ENCODE measurements at places on chromosomes 5 and 9.

DNA sequence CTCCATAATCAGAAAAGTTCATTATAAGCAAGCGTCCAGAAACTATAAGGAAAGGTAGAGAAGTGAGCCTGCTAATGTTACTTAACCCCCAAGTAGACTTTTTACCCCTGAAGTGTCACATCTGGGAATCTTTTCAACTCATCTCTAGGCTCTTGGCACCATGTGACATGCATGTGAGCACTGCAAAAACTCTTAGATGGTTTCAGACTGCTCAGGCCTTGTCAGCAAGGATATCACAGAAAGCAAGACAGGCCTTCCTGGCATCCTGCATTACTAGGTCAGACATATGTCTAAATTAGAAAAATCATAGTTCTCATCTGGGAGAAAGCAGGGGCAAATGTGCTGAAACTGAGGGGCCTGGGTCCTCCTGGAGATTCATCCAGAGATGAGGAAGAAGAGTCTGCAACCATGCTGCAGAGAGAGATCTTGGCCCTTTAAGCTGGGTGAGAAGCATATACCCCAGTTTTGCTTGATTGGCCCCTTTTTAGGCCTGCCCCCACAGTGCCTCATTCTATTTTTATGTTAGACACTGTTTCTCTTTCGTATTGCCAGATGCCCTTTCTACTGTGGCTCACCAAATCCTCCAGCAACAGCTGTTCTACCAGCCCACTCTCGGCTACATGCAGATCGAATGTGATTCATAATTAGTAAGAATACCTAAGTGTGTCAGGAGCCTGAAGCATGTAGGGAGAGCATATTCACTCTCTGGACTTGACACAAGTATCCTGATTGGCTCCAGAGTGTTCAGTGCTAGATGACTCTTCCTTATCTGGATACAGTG, 19.0 kb downstream of the TMEM8B start:
- H3K27ac ChIP-seq, result no peak overlapping the region
- peaks cover 5% of the 10 kb centered on the region for H3K4me1 ChIP-seq
- no peak for DNase-seq
- no peaks in the 10 kb centered on the region for H3K36me3 ChIP-seq
- no peaks in the 10 kb centered on the region for H3K27me3 ChIP-seq

- no peaks in the 10 kb centered on the region for H3K36me3 ChIP-seq
- peaks cover 4% of the 10 kb centered on the region for H3K27me3 ChIP-seq
Measured at GRCh38 chr5:51398875-51399642, 15.8 kb downstream of the ISL1 start.

DNA sequence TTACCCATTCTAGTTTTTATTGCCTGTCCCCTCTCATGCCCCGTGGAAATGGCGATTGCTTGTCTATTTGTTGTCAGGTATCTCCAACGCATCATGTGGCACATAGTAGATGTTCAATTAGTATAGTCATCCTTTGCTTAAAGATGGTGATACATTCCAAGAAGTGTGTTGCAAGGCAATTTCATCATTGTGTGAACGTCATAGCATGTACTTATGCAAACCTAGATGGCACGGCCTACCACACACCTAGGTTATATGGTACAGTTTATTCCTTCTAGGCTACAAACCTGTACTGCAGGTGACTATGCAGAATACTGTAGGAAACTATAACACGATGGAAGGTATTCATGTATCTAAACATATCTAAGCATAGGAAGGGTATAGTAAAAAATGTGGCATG, 163.9 kb upstream of the DAPK1 start:
- H3K27ac ChIP-seq, result no peak overlapping the region
- no peaks in the 10 kb centered on the region for H3K27me3 ChIP-seq
- H3K36me3 ChIP-seq, result no peaks in the 10 kb centered on the region
- H3K4me1 ChIP-seq, result no peaks in the 10 kb centered on the region
- H3K4me3 ChIP-seq, result no peak overlapping the region

DNA sequence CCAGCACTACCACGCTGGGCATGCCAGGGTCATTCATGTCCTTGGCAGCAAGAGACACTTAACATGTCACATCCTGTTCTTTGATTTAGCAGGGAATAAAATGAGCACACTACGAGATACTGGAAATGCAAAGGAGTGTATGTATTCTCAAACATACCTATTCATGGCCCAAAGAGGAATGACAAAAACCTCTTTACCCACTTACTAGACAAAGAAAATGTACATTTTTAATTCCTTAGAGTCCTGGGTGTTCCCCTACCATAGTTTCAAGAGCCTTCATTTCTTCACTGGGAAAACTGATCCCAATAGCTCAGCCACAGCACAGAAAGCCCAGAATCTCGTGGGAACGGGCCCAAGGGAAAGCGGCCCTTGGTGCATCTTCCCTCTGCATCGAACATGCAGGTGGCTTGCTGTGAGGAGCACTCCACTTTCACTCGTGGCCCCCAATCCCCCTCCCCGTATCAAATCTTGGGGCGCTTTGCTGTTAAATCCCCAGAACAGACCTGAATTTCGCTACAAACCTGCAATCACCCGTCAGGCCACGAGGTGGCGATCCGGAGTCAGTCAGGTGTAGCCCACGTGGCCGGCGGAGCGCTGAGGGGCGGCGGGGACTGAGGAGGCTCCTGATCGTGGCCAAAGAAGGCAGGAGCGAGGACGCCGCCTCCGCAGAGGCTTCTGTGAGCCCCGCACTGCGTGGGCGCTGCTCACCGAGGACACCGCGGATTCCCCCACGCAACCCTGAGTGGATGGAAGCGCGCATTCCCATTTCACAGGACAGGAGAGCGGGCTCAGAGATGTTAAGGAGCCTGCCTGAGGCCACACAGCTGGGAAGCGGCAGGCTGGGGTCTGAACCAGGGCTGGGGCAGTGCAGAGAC, 91.4 kb downstream of the LMX1B start:
- DNase-seq, result peak; percentile 83
- no peak overlapping the region for H3K27ac ChIP-seq
- no peak overlapping the region for H3K4me3 ChIP-seq
- H3K4me1 ChIP-seq, result peaks cover 4% of the 10 kb centered on the region

GRCh38 chr5:162911873-162912272, 525.5 kb upstream of the CCNG1 start:
- H3K4me1 ChIP-seq, result no peaks in the 10 kb centered on the region
- no peak overlapping the region for H3K27ac ChIP-seq
- DNase-seq, result no peak
- H3K36me3 ChIP-seq, result no peaks in the 10 kb centered on the region
- no peaks in the 10 kb centered on the region for H3K27me3 ChIP-seq

GRCh38 chr9:12272471-12273120, 420.6 kb upstream of the TYRP1 start:
- H3K36me3 ChIP-seq, result no peaks in the 10 kb centered on the region
- H3K4me1 ChIP-seq, result no peaks in the 10 kb centered on the region
- no peak overlapping the region for H3K27ac ChIP-seq

- no peaks in the 10 kb centered on the region for H3K27me3 ChIP-seq
- no peaks in the 10 kb centered on the region for H3K4me1 ChIP-seq
- peak overlapping the region; percentile 64 for H3K27ac ChIP-seq
- no peak for DNase-seq
- peak overlapping the region; percentile 59 for H3K4me3 ChIP-seq
- H3K36me3 ChIP-seq, result no peaks in the 10 kb centered on the region
Measured at GRCh38 chr5:139708877-139709581, 60.9 kb downstream of the CXXC5 start.

DNA sequence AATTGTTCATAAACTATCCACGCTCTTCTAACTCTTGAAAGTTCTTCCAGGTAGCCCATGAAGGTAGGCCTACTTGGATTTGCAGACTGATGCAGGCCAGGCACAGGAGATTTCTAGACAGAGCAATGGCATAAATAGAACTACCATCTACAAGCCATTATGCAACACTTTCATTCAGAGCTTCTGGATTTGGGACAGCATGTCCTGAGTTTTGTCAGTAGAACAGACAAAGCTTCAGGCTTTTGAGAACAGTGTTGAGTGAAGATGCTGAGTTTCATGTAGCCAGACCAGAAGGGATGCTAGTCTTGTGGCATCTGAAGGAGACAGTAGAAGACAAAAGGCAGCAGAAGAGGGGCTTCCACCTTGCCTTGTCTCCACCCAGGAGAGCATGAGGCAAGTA, 196.6 kb downstream of the TRIM32 start:
- no peak overlapping the region for H3K27ac ChIP-seq
- H3K27me3 ChIP-seq, result no peaks in the 10 kb centered on the region
- no peaks in the 10 kb centered on the region for H3K36me3 ChIP-seq

DNA sequence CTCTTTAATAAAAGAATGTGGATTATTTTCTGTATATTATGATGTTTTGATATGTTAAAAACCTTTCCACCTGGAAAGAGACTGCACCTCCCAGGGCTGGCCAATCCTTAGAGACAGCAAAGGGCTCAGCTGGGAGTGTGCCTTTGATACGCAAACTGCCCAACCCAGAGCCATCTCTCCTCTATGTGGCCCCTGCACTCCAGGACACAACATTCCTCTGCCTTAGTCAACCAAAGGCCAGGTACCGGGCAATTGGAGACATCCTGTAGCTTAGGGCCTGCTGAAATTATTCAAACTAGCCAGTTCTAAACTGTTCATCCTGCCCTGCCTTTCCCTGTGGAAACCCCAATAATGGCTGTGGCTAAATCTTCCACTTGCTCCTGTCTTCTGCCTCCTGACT, 5.0 kb upstream of the HSPB3 start:
- no peaks in the 10 kb centered on the region for H3K36me3 ChIP-seq
- H3K4me3 ChIP-seq, result no peak overlapping the region
- no peak overlapping the region for H3K27ac ChIP-seq
- no peak for DNase-seq

DNA sequence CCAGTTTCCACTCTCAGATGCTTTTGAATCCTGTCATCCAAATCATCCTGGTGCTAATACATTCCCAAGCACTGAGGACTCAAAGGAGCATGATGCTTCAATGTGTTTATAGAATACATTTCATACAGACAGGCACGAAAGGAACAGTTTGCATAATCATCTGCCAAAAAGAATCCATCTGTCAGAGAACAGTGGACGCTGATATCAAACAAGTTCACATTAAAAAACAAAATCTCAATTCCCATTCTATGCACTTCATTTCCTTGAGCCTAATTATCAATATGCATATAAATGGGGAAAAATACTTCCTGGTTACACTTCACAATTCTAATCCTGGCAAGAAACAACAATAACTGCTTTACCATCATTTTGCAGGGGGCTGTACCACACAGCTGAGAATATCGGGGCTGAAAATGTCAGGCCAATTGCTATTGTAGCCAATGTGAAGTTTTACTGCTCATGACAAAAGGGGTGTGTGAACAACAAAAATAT, 125.5 kb upstream of the FAM174A start:
- no peak for DNase-seq
- no peak overlapping the region for H3K27ac ChIP-seq
- no peaks in the 10 kb centered on the region for H3K27me3 ChIP-seq
- no peaks in the 10 kb centered on the region for H3K36me3 ChIP-seq
- no peaks in the 10 kb centered on the region for H3K4me1 ChIP-seq

DNA sequence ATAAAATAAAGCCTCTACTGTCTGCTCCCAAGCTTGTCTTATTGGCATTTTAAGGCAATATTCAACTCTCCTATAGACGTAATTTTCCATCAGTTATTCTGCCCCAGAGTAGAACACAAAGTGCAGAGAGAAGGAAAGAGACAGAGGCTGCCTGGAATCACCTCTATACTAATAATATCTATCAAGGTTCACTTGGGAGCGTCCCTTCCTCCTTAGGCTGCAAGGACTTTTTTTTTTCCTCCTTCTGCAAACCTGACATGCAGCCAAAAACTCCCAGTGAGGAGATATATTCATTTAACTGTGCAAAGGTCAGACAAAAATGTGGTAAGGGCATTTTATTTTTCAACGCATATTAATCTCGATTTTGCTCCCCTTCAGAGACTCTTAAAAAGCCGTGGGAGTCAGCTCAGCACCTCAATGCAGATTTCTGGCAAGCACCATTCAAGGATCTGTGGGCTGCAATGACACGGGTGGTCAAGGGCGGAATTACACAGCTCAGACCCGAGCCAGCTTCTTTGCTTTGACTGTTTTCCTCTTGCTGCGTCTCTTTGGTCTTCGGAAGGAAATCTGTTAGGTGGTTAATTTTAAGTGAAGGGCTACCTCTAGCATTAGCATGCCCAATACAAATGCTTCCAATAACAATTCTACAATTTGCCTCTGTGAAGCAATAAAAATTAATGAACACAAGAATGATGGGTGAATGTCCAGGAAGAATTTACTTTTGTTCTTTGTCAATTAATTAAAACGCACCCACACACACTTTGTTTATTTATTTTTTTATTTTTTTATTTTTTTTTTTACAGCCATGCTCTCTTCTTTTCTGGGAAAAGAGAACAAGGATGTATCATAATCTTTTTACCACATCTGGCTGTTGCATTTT, 587.7 kb upstream of the GRAMD2B start:
- H3K27ac ChIP-seq, result no peak overlapping the region
- no peaks in the 10 kb centered on the region for H3K4me1 ChIP-seq
- H3K36me3 ChIP-seq, result no peaks in the 10 kb centered on the region
- H3K4me3 ChIP-seq, result peak overlapping the region; percentile 38
- no peaks in the 10 kb centered on the region for H3K27me3 ChIP-seq
- DNase-seq, result no peak

GRCh38 chr5:126651013-126651577, 50.3 kb downstream of the PHAX start:
- H3K4me1 ChIP-seq, result no peaks in the 10 kb centered on the region
- H3K27ac ChIP-seq, result no peak overlapping the region
- no peaks in the 10 kb centered on the region for H3K36me3 ChIP-seq
- no peak for DNase-seq
- no peak overlapping the region for H3K4me3 ChIP-seq
- H3K27me3 ChIP-seq, result no peaks in the 10 kb centered on the region

DNA sequence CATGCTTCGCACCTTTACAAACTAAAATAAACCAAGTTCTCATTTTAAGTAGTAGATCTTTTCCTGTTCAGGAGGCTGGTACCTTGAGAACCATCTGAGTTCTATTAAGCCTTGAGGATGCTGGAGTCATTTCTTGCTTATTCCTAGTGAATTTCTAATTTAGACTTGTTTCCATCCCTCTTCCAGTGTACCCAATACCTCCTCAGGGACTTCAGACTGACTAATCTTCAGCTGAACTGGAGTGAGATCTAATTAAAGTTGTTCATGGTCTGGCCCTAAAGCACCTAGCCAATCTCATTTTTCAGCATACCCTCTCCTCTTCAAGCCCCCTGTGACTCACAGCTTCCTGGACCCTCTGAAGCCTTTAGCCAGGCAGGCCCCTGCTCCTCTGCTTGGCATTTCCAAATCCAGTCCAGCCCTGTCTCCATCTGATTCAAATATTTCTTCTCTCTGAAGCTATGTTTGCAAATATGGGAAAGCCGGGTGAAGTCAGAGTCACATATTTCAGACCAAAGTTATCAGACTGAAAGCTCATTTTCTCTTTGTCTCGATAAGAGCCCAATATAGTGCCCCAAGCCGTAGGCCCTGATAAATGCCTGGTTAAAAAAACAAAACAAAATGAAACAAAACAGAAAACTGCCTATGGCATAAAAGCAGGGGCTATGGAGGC, 19.4 kb upstream of the TNFSF15 start:
- no peaks in the 10 kb centered on the region for H3K36me3 ChIP-seq
- H3K27me3 ChIP-seq, result no peaks in the 10 kb centered on the region
- H3K4me3 ChIP-seq, result no peak overlapping the region
- no peaks in the 10 kb centered on the region for H3K4me1 ChIP-seq
- no peak overlapping the region for H3K27ac ChIP-seq
- DNase-seq, result no peak
